ENCODE measurements at places on chromosomes 1 and 21.

GRCh38 chr1:96478228-96478627 is 243.4 kb upstream of the PTBP2 start:
- DNase-seq: no peak

DNA sequence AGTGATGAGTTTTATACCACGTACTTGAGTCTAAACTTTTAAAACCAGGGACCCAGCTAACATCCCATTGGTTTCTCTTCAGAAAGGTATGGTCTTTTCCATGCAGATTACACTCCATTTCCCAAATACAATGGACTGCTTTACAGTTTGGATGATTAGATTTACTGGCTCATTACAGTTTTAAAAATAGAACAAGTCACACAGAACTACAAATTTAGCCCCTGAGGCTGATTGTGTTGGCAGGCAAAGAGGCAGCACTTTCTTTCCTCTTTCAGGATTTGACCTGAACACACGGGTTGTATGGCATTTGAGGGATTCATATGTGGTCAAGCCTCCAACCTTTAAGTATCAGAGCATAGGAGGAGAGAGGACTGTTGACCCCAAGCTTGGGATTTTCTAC is 21.8 kb upstream of the VTCN1 start:
- DNase-seq: no peak

DNA sequence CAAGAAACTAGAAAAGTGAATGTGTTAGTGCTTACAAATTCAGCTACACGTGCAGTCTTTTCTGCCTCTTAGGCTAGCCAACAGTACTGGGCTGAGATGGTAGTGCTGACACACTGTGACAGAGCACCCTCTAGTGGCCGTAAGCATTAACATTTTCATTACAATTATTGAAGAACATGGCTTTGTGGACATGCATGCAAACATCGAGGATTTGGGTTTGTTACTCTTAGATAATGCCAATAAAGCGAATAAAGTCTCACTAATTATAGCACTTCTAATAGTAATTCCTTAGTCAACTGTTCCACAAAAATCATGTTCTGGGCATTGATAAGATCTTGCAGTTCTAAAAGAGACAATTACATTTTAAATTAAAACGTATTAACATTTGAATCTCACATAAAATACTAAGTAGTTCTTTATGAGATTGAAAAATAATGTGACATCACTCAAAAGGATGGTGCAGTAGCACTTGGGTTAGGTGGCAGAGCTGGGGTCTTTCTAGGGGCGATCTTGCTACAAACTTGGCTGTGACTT is 47.1 kb downstream of the MYSM1 start:
- peak; percentile 8 for DNase-seq

DNA sequence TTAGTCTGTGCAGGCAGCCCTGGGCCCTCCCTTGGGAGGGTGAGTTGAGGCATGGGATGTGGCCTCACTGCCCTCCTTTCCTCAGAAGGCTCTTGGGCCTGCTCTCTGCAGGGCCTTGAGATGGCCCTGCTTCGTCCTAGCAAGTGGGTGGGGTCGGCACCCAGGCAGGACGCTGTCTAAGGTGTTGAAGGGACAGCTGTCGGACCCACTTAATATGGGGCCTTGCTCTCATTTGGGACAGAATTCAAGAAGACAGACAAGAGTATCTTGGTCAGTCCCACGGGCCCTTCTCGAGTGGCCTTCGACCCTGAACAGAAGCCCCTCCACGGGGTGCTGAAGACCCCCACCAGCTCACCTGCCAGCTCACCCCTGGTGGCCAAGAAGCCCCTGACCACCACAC is 26.0 kb upstream of the PDXK start:
- no peak for DNase-seq

Measured in activated T-helper 1 cell treated with anti-CD3 and anti-CD28 coated beads, Interleukin-2, amount 50 U/mL, for 16 hours (primary cell).